SHP77 treated with DMSO at 0.1 percent for 48 hours (cell line): ENCODE measurements at places on chromosomes 2 and 18.

GRCh38 chr2:181411105-181411849 lies 45.9 kb upstream of the ITGA4 start:
- peak; percentile 72 for DNase-seq

- no peak for DNase-seq
These were observed 41.4 kb upstream of the DTNB start for GRCh38 chr2:25714740-25715139.

DNA sequence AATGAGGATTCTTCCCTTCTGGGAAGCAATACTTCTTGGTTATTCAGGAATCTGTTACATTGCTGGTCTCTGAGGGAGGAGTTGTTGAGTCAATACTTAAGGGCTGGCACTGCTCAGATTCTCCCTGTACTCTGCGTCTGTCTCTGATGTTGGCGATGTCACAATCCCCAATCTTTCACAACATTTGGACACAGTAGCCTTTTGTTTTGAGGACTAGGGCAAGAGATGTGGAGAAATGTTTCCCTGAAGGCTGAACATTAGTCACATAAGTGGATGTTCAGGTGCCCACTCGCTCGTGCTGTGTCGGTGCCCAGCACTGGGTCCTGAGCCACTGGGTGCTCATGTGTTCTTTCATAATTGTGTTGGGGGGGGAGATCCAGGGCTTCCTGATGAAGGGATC lies 55.0 kb downstream of the MAPK4 start:
- DNase-seq, result no peak

GRCh38 chr18:32550963-32551362 lies 80.3 kb upstream of the GAREM1 start:
- no peak for DNase-seq

DNA sequence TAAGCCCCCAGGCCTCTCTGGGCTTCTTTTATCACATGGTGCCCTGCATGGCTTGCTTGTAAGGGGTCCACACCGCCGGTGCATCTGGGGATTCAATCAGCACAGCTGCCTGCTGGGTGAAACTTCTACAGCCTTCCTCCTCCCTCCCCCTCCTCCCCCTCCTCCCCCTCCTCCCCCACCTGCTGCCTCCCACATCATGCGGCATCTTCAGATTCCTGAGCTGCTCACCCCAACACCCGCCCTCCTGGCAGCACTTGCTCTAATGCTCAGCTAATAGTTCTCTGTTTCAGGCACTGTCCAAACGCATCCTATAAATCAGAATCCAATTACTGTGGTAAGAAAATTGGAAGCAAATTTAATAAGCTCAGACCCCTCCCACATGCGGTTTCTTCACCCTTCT lies 150.7 kb downstream of the GALNT14 start:
- no peak for DNase-seq

DNA sequence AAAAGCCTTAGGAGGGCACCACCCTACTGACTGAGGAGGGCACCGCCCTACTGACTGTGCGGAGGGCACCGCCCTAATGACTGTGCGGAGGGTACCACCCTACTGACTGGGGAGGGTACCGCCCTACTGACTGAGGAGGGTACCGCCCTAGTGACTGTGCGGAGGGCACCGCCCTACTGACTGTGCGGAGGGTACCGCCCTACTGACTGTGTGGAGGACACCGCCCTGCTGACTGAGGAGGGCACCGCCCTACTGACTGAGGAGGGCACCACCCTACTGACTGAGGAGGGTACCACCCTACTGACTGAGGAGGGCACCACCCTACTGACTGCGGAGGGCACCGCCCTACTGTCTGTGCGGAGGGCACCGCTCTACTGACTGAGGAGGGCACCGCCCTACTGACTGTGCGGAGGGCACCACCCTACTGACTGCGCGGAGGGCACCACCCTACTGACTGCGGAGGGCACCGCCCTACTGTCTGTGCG lies 150.2 kb upstream of the NFATC1 start:
- DNase-seq, result no peak
